ENCODE measurements at places on chromosomes 7 and 10.

- DNase-seq, result no peak
These were observed 155.5 kb downstream of the SPAG6 start for GRCh38 chr10:22500656-22501340.

GRCh38 chr7:41420421-41420820, 282.5 kb downstream of the INHBA start:
- no peak for DNase-seq

- DNase-seq, result no peak
These were observed 159.8 kb downstream of the WDR37 start for GRCh38 chr10:1215862-1216573.

- no peak for DNase-seq
These were observed 236.4 kb downstream of the HGF start for GRCh38 chr7:81533426-81533825.

DNA sequence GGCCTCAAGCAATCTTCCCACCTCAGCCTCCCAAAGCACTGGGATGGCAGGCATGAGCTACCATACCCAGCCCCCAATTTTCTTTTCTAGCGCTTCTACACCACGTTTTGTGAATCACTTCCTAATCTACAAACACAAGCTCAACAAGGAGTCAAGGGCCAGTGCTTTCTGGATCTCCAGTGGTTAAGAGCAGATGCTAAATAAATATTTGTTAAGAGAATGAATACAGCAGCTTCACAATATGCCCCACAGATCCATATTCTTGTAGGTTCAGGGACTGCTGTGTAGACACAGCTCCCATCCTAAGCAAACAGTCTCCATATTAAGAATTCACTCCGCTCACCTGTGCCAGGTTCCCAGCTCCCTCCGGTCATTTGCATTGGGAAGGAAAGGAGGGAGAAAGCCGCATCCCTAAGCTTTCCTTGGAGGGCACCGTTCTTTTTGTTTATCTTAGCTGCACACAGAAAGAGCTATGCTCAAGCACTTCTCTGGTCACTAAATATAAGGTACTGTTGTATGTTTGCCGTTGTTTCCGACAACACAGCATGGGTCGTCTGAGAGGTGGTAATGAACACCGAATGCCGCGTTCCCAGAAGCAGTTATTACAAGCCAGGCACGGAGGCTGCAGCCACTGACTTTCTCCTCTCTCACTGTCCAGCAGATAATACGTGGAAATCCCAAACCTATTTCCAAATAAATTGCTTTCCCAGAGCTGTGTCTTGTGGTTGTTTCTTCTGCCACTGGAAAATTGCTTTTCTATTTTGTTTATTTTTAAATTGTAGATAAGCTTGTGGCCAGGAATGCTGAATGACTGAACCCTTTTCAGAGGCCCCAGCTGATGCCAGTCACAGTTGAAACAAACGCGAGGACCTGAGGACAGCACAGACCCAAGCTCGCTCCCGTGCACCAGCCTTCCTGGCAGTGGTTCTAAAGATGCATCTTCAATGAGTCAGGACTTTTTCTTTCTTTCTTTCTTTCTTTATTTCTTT, 217.1 kb downstream of the PRPF18 start:
- DNase-seq, result no peak

DNA sequence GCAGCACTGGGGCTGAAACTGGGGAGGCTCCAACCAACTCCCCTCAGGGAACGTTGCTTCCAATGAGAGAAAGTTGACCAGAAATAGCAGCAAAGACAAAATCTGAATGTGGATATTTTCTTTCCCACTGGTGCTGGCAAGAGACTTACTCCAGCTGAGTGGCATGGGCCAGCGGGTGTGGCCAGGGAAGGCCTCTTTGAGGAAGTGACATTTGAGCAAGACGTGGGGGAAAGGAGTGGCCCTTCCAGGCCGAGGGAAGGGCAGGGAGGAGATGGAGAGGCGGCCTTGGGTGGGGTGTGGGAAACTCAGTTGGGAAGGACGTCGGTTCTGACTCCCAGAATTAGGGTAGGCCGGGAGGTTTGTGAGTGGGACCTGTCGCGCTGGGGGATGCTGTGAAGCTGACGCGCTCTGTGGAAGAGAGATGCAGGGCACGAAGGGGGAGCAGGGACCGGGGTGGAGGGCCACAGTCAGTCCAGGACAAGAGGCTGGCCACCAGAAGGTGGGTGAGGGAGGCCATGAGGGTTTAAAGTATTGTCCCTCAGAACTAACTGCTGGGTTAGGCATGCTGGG, 96.7 kb upstream of the IKZF1 start:
- no peak for DNase-seq

DNA sequence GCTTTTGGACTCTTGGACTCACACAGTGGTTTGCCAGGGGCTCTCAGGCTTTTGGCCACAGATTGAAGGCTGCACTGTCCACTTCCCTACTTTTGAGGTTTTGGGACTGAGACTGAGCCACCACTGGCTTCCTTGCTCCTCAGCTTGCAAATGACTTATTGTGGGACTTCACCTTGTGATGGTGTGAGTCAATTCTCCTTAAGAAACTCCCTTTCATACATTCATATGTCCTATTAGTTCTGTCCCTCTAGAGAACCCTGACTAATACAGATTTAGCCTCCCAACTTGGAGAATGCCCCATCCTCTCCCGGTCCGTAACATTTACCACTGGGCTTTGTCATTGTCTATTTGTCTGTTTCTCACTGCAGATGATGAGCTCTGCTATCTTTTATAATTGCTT, 52.8 kb upstream of the CUL1 start:
- no peak for DNase-seq

DNA sequence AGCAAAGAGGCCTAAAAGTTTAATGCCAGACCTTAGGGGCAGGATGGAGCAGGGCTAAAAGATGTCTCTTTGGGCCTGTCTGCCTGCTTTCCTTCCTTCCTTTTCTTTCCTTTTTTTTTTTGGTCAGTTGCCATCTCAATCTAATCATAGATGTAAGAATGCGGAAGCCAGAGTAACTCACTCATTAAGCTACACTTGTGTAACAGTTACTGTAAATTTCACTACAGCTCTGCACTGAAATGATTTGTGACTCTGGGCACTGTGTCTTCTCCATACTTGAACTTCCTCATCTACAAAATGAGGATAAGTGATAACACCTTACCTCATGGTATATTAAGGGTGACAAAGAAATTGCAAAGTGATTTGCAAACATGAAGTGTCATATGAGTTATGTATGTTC, 75.5 kb upstream of the AGK start:
- no peak for DNase-seq
